Naive thymus-derived CD8-positive, alpha-beta T cell (primary cell): ENCODE measurements at places on chromosomes 7 and 10.

DNA sequence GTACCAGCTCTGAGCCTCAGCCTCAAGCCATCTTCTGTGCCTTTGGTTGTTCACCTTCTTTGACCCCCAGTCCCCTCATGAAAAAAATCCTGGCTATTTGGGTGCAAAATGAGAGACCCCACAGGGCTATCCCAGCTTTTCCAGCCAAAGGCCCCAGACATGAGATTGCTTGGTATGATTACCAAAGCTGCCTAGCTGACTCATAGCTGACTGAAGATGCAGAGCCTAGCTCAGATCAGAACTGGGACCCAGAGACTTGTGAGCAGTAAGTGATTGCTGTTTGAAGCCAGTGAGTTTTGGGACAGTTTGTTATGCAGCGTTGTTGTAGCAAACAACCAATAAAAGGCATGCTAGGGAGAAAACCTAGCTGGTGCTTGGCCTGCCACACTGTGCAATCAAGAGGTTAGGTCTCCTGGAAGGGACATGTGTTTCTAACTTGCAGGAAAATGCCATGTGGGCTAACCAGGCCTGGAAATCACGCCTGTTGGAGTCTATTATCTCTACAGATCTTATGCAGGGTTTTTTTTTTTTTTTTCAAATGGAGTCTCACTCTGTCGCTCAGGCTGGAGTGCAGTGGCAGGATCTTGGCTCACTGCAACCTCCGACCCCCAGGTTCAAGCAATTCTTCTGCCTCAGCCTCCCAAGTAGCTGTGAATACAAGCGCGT is 48.0 kb upstream of the DAGLB start:
- no peak for DNase-seq

- no peak for DNase-seq
Observed at GRCh38 chr10:72025832-72026231, 61.6 kb downstream of the CHST3 start.

- DNase-seq = no peak
Observed at GRCh38 chr10:68550747-68551411, 9.3 kb upstream of the TET1 start.

GRCh38 chr7:149772241-149772955 is 990 bp downstream of the ZNF467 start:
- DNase-seq = no peak

DNA sequence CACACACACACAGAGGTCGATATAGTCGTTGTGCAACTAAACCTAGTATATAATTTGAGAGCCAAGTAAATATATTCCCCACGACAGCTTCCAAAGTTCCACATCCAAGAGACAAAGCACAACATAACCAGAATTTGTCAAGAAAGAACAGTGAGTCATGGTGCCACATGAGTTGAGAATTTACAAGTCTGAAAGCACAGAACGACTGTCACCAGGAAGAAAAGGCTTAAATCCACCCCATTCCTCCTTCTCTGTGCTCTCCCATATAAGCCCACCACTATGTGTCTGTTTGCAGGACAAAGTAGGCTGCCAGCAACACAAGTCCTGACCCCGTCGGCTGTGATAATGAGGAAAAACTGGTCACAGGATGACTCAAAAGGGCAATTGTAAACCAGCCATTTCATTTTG is 32.8 kb downstream of the GSAP start:
- no peak for DNase-seq

- DNase-seq = no peak
Observed at GRCh38 chr7:70573071-70573661, 558.8 kb upstream of the GALNT17 start.
